Activated CD4-positive, alpha-beta T cell treated with anti-CD3 and anti-CD28 coated beads, Interleukin-2, amount 50 U/mL, for 4 hours (primary cell): ENCODE measurements at places on chromosomes 7 and 10.
A peak's percentile ranks its signal among the peaks of the same experiment; 100 is the strongest.

DNA sequence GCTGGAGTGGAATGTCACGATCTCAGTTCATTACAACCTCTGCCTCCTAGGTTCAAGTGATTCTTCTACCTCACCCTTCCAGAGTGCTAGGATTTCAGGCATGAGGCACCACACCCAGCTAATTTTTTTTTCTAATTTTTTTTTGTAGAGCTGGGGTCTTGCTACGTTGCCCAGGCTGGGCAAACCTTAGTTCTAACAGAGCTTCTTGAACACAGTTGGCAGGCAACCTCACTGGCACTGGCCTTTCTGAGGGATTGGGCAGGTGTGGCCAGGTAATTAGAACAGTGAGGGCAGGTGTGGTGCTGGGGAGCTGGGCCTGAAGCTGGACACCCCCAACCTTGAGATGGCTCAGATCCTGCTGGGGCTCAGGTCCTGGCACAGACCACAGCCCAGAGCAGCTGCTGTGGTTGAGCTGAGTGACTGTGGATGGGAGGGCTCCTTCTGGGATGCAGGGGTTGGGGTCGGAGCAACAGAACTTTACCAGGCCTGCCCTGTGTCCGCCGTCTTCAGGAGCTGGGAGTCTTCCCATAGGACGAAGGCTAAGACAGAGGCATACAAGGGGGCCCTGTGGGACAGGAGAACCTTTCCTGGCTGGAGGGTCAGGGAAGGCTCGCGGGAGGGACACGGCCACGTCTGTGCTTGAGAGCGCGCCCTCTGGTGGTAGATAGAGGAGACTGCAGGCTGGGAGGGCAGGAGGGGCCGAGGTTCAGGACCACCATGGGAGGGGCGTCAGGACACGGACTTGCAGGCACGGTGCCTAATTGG lies 48.2 kb downstream of the COL26A1 start:
- peak; percentile 6 for DNase-seq

GRCh38 chr10:33715303-33715975 lies 381.0 kb upstream of the NRP1 start:
- no peak for DNase-seq

GRCh38 chr10:15168291-15168785 lies at the start of gene NMT2:
TSS of gene NMT2 (minus strand) at chr10:15168693. CDS start at chr10:15168612, 81 bp downstream.
- no peak for DNase-seq

- no peak for DNase-seq
Observed at GRCh38 chr7:7553386-7553785, 13.3 kb upstream of the MIOS start.

DNA sequence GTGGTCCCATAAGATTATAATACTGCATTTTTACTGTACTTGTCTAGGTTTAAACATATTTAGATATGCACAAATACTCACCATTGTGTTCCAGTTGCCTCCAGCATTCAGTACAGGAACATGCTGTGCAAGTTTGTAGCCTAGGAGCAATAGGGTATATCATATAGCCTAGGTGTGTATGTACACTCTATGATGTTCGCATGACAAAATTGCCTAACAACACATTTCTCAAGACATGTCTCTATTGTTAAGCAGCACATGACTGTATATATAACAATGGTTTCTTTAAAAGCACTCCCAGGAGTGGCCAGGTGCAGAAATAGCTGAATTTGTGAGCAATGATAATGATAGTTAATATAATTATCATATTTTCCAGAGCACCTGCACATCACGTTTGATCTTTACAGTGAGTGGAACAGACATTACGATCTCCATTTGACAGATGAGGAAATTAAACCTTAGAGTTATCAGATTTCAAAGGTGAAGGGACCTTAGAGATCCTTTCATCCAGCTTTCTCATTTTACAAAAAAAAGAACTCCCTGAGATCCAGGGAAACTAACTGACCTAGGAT lies 99.2 kb upstream of the PDCD4 start:
- no peak for DNase-seq

DNA sequence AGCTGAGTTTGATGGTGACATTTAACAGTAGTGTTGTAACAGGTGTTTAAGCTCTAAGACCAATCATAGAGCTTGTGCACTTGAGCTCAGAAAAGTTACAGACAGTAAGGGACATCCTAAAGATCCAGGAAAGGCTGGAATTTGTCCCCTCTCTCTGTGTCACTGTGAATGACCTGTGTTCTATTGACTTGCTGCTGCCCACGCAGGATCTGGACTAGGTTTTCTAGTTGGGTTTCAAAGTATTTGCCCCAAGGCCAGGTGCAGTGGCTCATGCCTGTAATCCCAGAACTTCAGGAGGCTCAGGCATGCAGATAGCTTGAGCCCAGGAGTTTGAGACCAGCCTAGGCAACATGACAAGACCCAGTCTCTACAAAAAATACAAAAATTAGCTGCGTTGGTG lies 17.1 kb downstream of the AOC1 start:
- no peak for DNase-seq

- DNase-seq, result no peak
Observed at GRCh38 chr10:101777619-101778145, 1.8 kb upstream of the FGF8 start.

- no peak for DNase-seq
Observed at GRCh38 chr7:158760936-158761335, 56.3 kb upstream of the NCAPG2 start.

DNA sequence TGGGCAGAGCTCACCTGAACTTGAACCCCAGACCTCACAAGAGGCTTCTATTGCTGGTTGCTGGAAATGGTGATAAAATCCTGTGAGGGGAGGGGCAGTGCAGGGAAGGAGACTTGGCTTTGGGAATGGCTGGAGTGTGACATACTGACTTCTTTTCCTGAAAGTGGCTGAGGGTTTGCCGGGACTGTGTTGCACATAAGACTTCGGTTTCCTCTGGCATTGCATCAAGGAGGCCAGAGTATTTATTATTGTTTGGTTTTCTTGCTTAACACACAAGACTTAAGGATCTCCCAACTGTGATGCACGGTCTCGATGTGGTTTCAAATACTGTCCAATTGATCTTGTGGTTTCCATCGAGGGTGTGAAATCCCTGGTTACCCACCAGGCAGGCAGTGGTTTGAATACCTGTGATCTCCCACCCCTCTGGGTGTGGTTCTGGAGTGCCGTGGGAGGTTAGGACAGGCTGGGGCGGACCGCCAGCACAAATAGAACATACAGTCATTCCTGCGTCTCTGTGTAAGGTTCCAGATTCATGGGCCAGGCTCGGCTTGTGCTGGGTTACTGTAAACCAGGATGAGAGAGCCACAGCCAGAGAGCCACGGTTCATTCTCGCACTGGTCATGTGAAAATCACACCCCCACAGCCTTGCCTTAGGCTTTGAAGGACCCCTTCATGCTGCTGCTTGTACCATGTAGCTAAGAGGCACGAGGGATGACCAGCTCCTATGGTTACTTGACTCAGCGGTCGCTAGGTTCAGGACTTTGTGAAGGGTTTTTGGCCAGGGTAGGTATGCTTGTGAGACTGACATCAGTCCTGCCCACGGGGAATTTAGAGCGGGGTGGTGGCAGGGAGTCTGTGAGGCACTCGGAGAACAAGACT lies 39.2 kb downstream of the WBP1L start:
- DNase-seq, result no peak

GRCh38 chr10:116311706-116312490 lies 12.3 kb upstream of the CCDC172 start:
- DNase-seq, result no peak

- no peak for DNase-seq
Observed at GRCh38 chr7:37145682-37146081, 303.0 kb downstream of the ELMO1 start.

DNA sequence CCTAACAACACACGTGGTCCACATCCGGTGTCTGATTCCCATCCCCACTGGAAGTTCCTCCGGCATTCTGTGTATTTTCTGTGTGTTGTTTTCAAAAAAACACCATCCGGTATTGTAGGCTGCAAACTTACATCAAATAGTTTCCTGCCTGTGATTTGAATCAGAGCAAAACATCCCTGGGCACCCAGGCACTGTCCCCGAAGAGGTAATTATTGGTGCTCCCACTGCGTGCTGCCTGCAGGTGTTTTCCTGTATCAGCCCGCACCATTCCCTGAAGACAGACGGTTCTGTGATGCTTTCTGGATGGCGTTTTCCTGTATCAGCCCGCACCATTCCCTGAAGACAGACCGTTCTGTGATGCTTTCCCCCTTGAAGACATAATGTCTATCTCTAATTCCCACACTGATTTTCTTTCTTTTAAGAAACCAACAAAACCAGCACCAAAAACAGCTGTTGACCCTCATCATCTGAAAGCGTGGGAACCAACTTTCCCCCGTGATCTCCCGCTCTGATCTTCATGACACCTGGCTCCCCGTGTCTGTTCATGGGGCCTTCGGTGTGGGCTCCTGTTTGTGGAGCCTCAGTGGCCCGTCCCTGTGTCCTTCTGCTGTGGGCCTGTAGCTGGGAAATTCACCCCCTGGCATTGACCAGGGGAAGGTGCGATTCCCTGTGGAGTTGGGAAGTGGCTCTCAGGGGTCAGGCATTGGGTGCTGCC lies 205.3 kb downstream of the ADARB2 start:
- DNase-seq, result no peak

GRCh38 chr10:1373287-1373686 lies 317.1 kb downstream of the WDR37 start:
- DNase-seq, result no peak

DNA sequence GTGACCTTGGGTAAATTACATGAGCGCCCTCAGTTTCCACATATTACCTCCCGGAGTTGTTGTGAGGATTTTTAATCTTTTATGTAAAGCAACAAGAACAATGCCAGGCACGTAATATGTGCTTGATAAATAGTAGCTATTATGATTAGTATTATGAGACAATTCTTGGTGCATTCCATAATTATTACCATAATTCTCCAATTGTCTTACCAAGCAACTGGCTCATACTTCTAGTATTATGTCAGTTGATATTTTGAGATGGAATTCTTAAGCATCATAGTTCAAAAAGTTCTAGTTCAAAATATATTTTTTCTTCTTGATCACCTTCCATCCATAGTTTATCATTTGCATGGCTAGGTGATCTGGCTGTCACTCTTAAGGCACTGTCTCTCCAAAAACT lies 259.0 kb downstream of the BBS9 start:
- no peak for DNase-seq

DNA sequence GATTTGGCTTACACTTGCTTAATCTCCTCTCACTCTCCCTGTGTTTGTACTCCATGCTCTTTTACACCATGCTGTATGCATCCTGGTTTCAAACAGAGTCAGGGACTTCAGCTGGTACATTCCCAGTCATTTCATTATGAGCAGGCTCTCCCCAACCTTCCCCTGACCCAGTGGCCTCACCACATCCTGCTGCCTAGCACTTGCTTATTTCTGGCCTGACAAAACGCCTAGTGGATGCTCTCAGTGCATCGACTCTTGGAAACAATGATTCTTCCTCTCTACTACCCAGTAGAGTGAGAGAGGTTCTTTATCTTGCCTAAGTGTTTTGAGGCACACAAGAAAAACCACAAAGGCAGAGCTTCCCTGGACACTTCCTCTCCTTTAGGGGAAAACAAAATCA lies 63.4 kb downstream of the CAV1 start:
- no peak for DNase-seq

- no peak for DNase-seq
Observed at GRCh38 chr10:116265686-116266085, 7.3 kb downstream of the GFRA1 start.

DNA sequence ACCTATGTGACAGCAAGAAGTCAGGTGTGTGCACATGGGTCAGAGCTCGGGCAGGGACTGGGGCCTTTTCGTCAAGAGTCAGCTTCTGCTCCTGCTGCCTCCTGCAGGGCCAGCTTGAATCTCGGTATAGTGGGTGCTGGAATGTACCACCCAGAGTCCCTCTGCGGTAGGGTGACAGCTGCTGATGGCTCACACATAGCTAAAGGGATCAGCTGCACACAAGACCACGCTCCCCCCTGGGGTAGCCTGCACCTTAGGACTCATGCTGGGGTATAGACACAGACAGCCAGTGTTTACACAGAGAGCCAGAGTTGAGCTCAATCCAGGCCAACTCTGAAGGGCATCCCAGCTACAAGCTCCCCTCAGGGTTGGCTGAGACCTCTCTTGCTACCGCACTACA lies 14.0 kb upstream of the COL13A1 start:
- DNase-seq, result no peak

DNA sequence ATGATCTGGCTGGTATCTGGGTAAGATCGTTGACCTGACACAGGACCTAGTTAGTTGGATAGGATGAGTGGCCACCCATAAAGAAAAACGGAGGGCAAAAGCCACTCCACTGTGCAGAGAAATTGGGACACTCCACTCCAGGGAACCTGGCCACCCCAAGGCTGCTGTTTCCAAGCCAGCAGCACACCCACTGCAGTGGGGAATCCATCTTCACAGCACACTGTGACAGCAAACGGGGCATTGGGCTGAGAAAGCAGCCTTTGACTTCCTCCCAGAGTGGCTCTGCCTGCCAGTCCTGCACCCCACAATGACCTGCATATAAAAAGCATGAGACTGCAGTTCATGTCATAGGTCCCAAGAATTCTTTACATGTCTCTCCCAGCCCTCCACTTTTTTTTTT lies 52.9 kb downstream of the MTPN start:
- no peak for DNase-seq

DNA sequence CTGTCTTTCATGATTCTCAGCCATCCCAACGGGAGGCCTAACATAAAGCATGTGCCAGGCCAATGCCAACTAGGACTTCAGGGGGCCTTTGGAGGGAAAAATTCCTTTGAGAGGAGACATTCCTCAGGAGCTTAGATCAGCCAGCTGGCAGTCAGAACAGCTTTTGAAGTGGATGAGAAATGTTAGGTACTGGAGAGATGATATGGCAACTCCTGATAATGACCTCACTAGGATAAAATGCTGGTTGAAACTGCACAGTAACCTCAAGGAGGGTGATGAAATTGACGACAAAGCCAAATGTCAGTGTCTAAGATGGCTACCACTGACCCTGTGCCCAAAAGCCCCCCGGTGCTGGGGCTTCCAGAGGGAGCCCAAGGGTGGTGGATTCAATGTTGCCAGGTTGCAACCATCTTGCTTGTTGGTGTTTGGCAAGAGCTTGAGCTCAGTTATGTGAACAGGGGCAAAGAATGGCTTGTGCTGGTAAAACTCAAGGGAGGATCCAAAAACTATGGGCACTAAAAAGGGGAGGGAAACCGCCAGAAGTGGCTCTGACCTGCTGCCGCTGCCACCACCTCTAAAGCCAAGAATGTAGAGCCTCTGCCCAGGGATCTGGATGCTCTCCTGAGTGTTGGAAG lies 121.2 kb downstream of the UBE2H start:
- DNase-seq, result no peak

- DNase-seq, result no peak
Observed at GRCh38 chr7:108189733-108190388, 59.7 kb upstream of the LAMB4 start.
